Tibial artery (tissue), 4 donors: ENCODE measurements at places on chromosomes 11 and 22.

- no peak overlapping the region for H3K27ac ChIP-seq
- DNase-seq: no peak
- H3K4me1 ChIP-seq: no peaks in the 10 kb centered on the region
- no peak overlapping the region for H3K4me3 ChIP-seq
- H3K27me3 ChIP-seq: no peaks in the 10 kb centered on the region
These were observed 117.8 kb downstream of the WNT11 start for GRCh38 chr11:76088511-76088910.

- no peak overlapping the region for H3K4me3 ChIP-seq
- peak; percentile 49 for DNase-seq
- H3K27me3 ChIP-seq: no peaks in the 10 kb centered on the region
- peaks cover 18% of the 10 kb centered on the region for H3K4me1 ChIP-seq
These were observed 57.3 kb downstream of the CD82 start for GRCh38 chr11:44622721-44623258.

DNA sequence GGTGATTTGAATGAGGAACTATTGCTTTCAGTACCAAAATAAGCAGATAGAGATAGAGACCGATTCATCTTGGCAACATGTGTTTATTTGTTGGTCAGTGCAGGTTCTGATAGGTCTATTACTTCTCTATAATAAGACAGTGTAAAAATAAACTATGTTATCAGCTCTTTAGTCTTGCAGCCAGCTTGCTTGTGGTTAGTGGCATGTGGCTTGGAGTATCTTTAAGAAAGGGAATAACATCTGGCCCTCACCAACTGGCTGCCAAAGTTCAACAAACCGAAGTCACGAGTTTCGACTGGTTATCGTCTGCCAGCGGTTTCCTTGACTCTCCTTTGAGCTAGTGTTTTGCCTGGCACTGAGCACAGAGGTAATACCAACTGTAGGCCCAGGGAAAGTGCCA, 71.8 kb downstream of the CTTN start:
- H3K27me3 ChIP-seq: peaks cover 17% of the 10 kb centered on the region
- H3K27ac ChIP-seq: no peak overlapping the region
- no peaks in the 10 kb centered on the region for H3K36me3 ChIP-seq
- H3K4me1 ChIP-seq: no peaks in the 10 kb centered on the region

DNA sequence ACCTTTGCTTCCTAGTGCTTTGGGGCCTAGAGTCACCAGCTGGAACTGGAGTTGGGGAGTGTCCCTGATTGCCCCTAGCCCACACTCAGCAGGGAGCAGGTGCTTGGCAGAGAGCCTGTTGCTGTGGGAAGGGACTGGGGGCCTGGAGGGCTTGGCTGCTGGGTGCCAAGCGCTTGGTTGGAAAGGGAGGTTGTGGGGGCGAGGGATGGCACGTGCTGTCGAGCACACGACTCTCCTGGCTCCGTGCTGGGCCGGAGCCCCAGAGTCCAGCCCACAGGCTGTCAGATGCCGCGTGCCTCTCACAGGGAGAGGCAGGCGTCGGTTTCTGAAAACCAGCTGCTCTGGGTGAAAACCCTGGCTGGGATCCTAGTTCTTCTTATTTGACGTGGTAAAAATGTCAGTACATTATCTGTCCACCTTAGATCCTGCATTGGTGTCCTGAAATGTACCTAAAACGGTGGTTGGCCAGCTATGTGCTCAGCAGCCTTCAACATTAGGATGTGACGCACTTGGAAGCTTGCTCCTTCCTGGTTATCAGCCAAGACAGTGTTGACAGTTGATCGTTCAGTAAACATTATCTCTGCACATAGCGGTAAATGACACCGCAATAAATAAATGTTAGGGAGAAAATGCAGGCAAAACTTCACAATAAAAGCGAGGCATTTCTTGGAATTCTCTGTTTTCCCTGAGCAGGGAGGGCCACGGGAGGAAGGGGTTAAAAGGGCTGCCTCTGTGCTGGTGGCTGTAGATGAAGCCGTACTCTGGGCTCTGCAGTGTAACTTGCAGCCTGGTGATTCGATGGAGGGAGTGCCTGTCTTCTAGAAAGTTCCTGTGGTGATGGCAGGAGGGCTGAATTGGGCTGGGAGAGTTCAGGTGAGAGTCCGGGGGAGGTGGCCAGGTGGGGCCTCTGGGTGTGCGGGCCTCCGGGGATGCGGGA, 29.2 kb downstream of the GRAMD4 start:
- H3K27ac ChIP-seq: no peak overlapping the region
- DNase-seq: no peak
- H3K36me3 ChIP-seq: no peaks in the 10 kb centered on the region
- H3K4me1 ChIP-seq: peaks cover 2% of the 10 kb centered on the region
- H3K4me3 ChIP-seq: no peak overlapping the region

DNA sequence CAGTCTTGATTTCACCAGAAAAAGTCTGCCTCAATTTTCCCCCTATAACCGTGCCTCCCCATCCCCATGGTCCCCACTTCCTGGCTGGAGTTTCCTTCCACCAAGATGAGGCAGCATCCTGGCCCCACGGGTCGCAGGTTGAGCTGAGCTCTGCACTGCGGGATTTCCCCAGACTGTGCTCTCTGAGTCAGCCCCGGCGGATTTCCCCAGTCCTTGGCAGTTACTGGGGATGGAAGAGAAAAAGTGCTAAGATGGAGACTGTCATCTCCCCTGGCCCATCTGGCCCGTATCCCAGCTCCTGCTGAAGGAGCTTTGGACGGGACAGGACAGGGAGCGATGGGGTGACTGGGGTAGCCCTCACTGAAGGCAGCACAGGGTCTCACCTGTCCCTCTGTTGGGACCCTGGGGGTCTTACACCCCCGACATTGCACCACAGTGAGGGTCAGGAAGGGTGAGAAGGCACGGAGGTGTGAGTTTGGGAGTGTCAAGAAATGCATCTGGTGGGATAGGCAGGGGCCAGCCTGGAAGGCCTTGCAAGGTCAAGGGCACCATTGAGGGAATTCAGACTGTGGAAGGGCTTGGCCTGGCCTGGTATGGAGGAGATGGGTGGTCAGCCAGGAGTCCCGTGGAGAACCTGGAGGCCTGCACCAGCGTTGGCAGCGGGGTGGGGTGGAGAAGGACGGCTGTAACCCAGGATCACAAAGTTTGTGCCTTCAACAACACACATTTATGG, 36.5 kb downstream of the NADSYN1 start:
- no peak overlapping the region for H3K27ac ChIP-seq
- H3K36me3 ChIP-seq: peaks cover 94% of the 10 kb centered on the region
- no peak overlapping the region for H3K4me3 ChIP-seq
- H3K27me3 ChIP-seq: no peaks in the 10 kb centered on the region
- DNase-seq: no peak

DNA sequence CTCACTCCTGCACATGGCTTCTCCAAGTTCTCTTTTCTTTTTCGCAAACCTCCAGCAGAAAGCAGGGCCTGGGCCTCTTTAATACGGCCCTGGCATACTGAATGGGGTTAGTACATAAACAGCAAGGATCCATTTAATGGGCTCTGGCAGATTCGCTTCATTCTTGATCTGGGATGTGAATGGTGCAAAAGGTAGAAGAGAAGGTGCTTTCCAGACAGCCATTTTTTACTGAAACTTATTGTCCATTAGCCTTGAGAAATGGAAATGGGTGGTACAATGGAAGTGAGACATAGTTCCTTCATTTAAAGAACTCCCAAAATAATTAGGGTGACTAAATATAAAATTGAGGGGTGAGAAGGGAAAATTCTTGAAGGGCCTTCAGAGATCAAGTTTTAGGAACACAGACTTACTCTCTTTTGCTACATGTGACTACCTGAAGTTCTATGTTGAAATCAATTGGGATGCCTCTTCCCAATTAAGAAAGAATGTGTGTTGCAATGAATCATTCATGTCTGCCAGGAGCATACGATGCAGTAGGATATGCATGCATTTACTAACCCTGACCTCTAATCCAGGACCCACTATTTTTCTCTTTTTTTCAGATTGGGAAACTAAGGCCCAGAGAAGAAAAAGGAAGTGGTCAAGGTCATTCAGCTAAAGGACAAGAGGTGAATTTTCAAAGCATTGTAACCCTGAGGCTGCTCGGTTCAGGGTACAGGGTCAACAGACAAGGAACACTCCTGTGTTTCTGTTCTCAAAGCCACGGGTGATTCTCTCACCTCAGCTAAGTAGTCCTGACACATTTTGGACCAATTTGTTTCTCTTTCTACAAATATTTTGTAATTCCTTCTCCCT, 144.1 kb downstream of the BBOX1 start:
- no peaks in the 10 kb centered on the region for H3K36me3 ChIP-seq
- H3K4me3 ChIP-seq: no peak overlapping the region
- no peak overlapping the region for H3K27ac ChIP-seq
- H3K4me1 ChIP-seq: no peaks in the 10 kb centered on the region

DNA sequence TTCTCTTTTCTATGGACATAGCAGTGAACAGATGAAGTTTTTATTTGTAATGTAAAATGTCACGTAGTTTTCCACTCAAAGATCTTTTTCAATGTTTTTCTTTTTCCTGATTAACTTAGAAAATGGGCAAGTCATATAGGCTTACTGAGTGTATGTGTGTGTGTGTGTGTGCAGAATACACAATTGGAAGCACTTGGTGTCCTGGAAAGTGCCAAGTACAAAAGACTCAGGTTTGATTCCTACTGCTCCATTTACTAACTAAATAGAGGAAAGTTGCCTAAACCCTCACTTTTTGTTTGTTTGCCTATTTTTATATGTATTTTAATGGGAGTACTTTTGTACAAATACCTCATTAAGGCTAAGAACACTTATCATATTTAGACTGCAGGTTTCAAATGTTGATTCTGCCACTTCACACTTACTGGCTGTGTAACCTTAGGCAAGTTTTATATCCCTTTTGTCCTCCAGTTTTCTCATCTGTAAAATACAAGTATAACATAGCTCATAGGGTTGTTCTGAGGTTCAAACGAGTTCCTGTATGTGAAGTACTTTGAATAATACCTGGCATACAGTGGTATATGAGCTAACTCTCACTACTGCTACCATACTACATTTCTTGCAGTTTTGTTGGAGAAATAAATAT, 90.1 kb downstream of the TYR start:
- no peak overlapping the region for H3K4me3 ChIP-seq
- DNase-seq: no peak
- no peak overlapping the region for H3K27ac ChIP-seq
- no peaks in the 10 kb centered on the region for H3K36me3 ChIP-seq
- no peaks in the 10 kb centered on the region for H3K27me3 ChIP-seq

- DNase-seq: no peak
- H3K36me3 ChIP-seq: no peaks in the 10 kb centered on the region
- H3K4me3 ChIP-seq: no peak overlapping the region
- no peaks in the 10 kb centered on the region for H3K27me3 ChIP-seq
- H3K27ac ChIP-seq: no peak overlapping the region
- H3K4me1 ChIP-seq: no peaks in the 10 kb centered on the region
These were observed 12.5 kb upstream of the LRRC10B start for GRCh38 chr11:61495801-61496601.

DNA sequence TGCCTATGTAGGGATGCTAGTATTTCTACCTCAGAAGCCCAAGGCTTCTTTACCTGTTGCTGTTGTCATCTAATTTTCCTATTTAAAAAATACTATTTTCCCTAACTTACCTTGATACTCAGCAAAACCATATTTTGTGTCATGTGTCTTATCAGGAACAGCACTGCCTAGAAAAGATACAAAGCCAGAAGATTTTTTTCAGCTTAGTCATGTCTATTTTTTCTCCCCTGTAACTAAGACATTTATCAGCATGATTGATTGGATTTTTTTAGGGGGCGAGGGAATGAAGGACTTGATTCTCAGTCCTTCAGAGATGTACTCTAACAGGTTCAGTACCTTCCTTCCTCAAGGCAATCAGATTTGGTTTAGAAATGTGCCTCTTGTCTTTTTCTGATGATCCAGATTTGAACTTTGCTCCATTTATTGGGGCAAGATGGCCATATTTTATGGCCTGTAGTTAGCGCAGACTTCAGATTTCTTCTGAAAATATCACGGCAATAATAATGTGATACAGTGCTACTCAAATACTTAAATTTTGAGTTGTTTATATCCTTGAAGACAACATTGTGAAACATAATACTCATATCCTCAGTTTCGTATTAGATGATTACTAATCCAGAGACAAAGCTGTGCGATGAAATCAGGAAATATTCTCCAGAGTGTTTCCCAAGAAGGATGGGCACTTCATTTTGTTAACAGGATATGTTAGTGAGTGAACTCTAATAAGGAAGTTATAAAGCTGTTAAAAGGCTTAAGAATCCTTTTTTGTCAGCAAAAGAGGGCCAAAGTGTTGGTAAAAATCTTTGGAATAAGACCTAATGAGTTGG, 3.8 kb upstream of the PIK3IP1 start:
- no peaks in the 10 kb centered on the region for H3K36me3 ChIP-seq
- H3K4me3 ChIP-seq: no peak overlapping the region
- H3K4me1 ChIP-seq: no peaks in the 10 kb centered on the region
- no peak for DNase-seq
- H3K27me3 ChIP-seq: no peaks in the 10 kb centered on the region

DNA sequence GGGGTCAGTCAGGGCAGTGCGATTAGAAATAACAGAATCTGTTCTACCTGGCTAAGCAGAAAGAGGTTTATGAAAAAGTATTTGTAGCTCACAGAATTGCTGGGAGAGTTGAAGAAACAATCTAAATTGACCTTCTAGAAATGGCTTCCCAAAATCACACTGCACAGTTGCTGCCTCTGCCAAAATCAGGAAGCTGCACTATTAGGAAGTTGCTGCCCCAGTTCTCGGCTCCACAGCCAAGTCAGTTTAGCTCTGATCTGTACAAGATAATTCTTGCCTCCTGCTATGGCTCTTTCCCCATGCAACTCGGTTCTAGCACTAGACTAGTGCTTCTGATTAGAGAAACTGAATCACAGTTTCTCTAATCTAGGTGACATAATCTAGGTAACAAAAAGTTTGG, 16.0 kb upstream of the CCDC90B start:
- H3K36me3 ChIP-seq: no peaks in the 10 kb centered on the region
- no peak overlapping the region for H3K27ac ChIP-seq

- DNase-seq: no peak
- H3K36me3 ChIP-seq: no peaks in the 10 kb centered on the region
- no peaks in the 10 kb centered on the region for H3K27me3 ChIP-seq
- H3K4me1 ChIP-seq: no peaks in the 10 kb centered on the region
- H3K27ac ChIP-seq: no peak overlapping the region
- H3K4me3 ChIP-seq: no peak overlapping the region
These were observed 57.8 kb downstream of the ARHGAP20 start for GRCh38 chr11:110654456-110654855.

- peaks cover 33% of the 10 kb centered on the region for H3K4me1 ChIP-seq
- no peaks in the 10 kb centered on the region for H3K27me3 ChIP-seq
- no peak overlapping the region for H3K4me3 ChIP-seq
- no peaks in the 10 kb centered on the region for H3K36me3 ChIP-seq
- peak overlapping the region; percentile 98 for H3K27ac ChIP-seq
These were observed 1.4 kb upstream of the STIM1 start for GRCh38 chr11:3853899-3854659.

DNA sequence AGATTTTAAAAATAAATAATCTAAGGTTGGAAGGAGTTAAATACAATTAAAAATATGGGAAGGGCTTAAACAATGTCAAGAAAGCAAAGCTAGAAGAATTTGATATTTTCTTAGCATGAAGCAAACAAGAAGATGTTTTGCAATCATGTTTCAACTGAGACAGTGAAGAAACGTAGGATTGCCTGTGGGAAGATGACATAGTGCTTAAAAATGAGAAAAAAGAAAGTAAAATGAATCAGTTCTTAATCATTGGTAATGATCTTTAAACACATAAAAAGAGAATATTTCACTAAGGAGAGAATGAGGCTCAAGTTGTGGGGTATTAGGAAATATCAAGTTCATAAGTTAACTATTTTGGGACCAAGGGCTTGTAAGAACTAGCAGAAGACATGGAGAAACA, 855.0 kb downstream of the METTL15 start:
- H3K27ac ChIP-seq: no peak overlapping the region
- H3K4me1 ChIP-seq: no peaks in the 10 kb centered on the region
- H3K4me3 ChIP-seq: no peak overlapping the region
- H3K36me3 ChIP-seq: no peaks in the 10 kb centered on the region
- DNase-seq: no peak
